NCI-H345 (cell line): ENCODE measurements at places on chromosomes 5 and 9.

DNA sequence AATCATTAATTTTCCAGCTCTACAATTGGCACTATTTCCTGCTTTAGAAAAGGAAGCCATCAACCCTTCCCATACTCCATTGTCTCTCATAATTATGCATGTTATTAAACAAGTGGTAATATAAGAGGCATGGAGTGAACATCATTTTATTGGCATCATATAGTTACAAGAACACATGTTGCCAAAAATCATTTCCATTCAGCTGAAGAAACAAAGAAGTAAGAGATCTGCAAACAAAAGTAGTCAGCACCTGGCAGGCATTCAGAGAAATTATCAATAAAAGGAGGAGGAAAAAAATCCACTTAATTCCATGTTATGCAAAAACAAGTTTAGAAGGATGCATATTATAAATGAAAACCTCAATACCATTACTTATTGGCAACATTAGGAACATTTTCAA, 1208.2 kb upstream of the C9orf72 start:
- peak; percentile 32 for DNase-seq

DNA sequence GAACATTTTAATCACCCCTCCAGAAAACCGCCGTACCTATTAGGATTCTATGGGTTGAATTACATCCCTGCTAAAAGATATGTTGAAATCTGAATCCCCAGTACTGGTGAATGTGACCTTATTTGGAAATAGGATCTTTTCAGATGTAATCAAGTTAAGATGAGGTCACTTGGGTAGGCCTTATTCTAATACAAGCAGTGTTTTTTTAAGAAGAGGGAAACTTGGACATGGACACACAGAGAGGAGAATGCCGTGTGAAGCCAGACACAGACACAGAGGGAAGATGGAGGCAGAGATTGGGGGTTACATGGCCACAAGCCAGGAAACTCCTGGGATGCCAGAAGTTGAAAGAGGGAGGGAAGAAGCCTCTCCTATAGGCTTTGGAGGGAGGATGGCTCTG, 183.5 kb downstream of the GNA14 start:
- no peak for DNase-seq

DNA sequence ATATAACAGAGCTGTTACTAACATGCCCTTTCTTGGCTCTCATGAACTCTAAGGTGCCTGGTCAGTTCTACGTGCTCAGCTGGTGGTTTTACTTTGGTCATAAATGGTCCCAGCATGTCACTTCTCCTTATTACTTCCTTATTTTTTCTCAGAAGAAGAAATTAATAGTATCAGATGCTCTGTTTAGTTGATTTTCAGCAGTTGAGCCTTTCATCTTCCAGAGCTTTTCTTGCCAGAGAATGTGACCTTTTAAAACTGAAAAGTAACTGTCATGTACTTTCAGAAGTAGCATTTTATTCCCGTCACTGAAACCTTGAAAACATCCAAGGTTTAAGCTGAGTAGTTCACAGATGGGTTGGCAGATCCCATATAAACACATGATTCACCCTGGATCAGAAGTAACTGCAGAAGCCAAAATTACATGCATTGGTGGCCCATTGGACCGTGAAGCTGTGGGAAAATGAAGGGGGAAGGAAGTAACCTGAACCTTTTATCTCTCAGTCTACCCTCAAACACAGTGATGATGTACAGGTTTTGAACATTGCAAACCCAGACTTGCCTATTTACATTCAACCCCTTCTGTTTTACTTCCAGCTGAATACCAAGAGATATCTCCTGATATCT, 50.5 kb downstream of the HACD4 start:
- no peak for DNase-seq

DNA sequence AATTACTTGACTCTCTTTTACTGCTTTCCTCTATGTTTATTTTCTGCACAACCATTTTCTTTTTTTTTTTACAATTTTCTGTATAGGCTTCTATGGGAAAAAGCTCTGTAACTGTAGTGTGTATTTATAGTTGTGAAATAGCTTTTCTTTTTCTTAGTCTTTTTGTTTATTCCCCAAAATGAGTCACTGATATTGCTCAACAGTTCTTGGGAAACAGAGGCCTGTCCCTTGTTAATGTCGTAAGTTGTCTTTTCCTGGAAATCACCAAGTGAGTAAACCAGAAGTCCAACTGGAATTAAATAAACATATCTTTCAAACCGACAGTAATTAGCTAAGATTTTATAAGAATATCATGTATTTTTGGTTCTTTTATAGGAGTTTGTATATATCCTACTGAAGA, 325.1 kb upstream of the PRR16 start:
- DNase-seq = no peak

- DNase-seq = no peak
Observed at GRCh38 chr5:74963407-74963806, 89.0 kb downstream of the GCNT4 start.

DNA sequence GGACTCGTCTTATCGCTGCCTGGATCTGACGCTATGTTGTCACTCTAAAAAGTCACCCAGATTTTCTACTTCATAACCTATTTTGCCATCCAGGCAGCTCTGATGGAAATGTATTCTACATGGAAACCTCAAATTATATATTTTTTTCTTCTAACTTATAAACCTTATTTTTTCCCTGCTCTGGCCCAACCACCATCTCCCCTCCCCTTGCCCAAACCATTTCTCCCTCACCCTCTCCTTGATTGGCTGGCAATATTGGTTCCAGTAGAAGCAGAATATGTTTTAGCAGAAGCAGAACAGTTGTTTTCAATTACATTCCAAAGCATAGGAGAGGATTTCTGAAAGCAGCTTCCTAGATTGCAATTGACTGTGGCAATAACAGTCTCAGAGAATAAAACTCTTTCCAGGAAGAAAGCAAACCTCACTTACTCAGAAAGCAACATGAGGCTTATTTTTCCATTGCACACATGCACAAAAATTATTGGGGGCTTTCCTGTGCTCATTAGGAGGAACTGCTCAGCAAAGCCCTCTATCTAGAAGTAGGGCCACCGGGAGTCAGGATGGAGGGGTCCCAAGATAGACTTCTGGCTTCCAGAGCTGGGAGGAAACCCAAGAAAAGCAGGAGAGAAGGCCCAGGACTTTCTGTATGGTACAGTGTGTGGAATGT, 191.8 kb downstream of the ESM1 start:
- DNase-seq = no peak

DNA sequence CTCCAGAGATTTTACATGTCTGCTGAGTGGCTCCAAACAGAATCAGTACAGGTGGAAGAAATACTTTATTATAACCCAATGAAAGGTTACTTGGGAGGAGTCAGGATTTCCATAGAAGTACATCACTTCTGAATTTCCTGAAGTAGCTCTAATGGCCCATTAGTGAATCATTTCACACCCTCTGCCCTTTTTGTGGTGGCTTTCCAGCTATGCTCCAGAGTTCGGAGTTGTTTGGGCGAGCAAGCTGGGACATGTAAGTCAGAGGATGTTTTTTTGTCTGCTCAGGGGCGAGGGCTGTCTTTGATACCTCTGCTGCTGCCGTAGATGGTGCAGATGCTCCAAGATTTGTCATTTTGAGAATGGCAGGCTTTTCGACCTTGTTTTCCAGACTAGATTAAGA, 226.1 kb downstream of the GOLPH3 start:
- DNase-seq = peak; percentile 79

- no peak for DNase-seq
Observed at GRCh38 chr5:146103594-146103993, 1.8 kb downstream of the PLAC8L1 start.

GRCh38 chr9:37693260-37693659, 42.5 kb downstream of the FRMPD1 start:
- no peak for DNase-seq

GRCh38 chr9:112844771-112845542, 45.7 kb downstream of the SLC46A2 start:
- peak; percentile 6 for DNase-seq

DNA sequence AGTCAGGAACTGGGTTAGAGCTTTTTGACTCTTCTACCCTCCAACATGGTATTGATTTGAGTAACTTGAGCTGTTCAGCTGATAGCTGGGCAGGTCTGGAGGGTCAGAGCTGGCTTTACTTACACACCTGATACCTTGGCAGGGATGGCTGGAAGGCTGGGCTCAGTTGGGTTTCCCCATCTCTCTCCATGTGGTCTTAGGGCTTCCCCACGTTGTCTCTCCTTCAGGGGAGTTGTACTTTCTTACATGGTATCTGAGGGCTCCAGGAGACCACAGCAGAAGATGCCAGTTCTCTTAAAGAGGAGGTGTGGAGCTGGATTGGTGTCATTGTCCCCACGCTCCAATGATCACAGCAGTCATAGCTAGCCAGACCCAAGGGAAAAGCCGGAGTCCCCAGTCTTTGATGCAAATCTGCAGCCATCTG, 25.6 kb downstream of the ISOC1 start:
- no peak for DNase-seq

DNA sequence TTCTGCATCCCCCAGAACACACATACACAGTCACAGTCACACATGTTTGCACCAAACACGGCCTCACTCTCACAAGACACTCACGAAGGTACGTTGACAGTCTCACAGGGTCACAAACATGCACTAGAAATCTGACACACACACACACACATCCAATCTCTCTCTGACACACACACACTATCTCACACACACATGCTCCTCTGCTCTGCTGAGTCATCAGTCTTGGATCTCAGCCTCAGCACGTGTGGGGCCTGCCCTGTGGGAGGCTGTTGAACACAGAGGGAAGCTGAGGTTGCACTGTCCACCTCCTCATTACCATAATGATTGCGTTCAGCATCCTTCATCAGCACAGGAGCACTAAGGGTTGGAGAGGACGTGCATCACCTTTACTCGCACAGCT, 188.8 kb downstream of the MTRR start:
- DNase-seq = no peak

DNA sequence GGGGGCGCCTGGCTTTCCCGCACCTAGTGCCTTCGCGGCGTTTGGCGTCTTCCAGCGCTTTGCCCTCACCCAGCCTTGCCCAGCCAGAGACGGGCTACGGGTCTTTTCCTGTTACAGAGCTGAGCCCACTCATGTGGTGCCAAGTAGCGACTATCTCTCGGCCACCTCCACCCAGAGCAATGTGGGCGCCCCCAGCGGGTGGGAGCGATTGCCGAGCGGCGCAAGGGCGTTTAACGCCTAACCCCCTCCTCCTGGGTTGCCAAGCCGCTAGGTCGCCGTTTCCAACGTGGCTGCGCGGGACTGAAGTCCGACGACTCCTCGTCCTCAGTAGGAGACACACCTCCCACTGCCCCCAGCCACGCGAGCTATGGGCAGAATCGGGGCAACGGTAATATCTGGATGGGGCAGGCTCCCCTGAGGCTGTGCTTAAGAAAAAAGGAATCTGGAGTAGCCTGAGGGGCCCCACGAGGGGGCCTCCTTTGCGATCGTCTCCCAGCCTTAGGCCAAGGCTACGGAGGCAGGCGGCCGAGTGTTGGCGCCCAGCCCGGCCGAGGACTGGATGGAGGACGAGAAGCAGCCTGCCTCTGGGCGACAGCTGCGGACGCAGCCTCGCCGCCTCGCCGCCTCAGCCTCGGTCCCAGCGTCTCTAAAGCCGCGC, 5.8 kb downstream of the TLX3 start:
- DNase-seq = no peak
